CD4-positive, alpha-beta T cell treated with Interleukin-4 for 4 hours (primary cell): ENCODE measurements at places on chromosomes 5 and 9.

- DNase-seq: no peak
Observed at GRCh38 chr9:118640836-118641560, 728.2 kb downstream of the BRINP1 start.

- DNase-seq: no peak
Observed at GRCh38 chr5:136089791-136090190, 42.9 kb upstream of the SMAD5 start.

DNA sequence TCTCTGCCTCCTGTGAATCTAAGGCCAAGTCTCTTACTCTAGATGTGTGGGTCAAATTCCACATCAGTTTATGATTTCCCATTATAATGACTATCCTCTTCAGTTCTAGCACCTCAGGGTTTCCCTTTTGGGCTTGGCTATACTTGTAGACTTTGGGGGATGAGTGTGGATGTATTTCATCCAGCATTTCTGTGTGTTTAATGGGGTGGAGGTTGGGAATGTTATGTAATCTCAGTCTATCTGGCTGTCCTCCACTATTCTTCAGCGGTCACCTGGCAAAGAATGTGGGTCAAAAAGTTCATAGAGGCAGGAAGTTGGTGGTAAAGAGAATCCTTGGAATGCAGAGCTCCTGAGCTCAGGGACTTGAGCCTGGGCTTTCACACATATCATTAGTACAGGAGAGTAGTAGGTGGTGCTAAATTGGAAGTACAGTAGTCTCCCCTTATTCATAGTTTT lies 64.9 kb downstream of the CFAP95 start:
- no peak for DNase-seq

DNA sequence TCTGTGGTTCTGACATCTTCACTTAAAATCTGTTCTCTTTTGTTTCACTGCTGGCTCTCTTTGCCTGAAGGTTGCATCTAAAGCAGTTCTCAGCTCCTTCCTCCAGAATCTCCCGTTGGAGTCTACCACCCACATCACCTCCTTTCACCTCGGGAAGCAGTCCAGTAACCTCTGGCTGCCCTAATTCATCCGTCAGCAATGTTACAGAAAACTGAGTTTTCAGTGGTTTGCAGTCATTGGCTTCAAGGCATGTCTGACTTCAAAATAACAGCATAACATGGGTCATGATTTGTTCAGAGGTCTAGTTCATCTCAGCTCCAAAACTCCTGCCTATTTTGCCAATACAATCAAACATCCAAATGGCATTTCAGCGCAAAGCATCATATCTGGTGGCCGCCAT lies 107.7 kb downstream of the GOLPH3 start:
- no peak for DNase-seq

DNA sequence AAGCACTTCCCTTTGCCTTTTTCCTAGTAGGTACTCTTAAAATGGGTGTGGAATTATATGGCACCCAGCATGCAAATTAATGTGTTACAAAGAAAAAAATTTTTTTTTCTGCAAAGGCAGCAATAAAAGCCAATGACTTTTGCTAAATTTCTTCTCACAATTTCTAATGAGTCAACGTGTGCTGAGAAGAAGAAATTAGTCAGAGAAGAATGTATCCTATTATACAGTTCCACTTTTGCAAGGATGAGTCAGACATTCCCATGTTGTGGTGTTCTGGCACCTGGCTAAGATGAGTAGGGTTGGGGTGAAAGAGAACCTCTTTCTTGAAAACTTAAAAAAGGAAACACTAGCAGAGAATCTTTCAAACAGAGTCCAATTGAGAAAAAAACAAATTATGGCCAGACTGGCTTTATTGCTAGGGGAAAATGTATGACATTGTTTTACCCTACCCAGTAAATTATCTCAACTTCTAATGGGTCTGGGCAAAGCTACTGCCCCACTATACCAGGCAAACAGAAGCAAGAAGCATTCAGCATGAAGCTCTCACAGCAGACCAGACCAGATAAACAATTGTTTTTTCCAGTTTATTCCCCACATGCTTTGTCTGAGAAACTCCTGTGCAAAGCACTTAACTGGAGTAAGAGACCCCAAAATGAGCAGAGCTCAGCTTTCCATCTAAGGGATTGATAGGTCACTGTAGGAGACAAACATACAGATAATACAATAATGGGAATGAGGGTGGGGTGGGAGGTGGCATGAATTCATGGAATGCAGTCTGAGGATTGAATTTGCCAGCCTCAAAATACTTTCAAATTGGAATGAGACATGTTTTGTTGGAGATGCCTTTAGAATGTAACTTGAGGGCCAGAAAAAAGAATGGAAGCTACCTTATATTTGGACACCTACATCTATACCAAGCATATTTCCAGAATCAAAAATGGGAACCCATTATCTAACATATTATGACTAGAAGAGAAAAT lies 220.8 kb upstream of the RFX3 start:
- DNase-seq: no peak

GRCh38 chr5:8961956-8962355 lies 583.9 kb downstream of the SEMA5A start:
- DNase-seq: no peak

DNA sequence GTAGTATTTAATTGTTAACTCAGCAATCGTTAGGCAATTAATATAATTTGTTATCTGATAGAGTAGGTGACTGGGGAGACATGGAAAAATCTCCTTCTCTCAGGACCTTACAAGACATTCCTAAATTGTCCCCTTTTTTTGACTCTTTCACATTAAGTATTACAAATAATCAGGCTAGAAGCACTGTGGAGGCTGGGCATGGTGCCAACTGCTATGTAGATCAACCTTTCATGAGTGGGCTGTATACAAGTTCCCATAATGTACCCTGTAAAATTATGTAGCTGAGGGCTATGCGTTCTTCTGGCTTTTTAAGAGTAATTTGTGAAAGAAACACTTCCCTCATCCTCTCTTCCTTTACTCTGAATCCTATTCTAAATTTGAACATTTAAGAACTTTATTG lies 140.2 kb downstream of the NFIB start:
- DNase-seq: no peak

DNA sequence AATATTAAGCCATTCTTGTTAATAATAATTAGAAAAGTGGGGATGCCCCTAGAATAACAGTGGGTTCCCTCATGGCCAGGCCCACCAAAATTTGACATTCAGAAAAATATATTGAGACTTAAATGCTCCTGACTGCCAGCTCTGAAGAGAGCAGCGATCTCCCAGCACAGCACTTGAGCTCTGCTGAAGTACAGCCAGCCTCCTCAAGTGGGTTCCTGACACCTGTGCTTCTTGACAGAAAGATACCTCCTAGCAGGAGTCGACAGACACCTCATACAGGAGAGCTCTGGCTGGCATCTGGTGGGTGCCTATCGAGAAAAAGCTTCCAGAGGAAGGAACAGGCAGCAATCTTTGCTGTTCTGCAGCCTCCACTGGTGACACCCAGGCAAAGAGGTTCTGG lies 261.5 kb downstream of the DTWD2 start:
- DNase-seq: no peak
